ENCODE measurements at places on chromosomes 6 and 20.

- no peak for DNase-seq
Measured at GRCh38 chr6:14174996-14175395, 57.4 kb downstream of the CD83 start.

DNA sequence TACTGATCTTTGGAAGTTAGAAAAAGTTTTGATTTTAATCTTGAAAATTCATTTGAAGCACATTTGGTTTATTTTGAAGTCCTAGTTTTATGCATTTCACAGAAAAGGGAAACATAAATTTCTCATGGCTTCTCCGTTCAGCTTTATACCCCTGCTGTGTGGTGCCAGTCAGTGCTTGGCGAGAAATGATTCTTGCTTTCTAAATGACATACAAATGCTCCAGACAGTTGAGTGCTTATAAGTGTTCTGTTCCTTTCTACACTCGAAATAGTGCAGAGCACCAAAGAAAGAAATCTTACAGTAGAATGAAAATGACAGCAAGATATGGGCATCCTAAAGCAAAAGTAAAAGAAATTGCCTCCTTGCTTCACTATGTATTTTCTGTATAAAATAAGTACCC lies 9.0 kb upstream of the ZNF292 start:
- no peak for DNase-seq

GRCh38 chr6:41021832-41022231 lies 17.2 kb downstream of the UNC5CL start:
- peak; percentile 39 for DNase-seq

DNA sequence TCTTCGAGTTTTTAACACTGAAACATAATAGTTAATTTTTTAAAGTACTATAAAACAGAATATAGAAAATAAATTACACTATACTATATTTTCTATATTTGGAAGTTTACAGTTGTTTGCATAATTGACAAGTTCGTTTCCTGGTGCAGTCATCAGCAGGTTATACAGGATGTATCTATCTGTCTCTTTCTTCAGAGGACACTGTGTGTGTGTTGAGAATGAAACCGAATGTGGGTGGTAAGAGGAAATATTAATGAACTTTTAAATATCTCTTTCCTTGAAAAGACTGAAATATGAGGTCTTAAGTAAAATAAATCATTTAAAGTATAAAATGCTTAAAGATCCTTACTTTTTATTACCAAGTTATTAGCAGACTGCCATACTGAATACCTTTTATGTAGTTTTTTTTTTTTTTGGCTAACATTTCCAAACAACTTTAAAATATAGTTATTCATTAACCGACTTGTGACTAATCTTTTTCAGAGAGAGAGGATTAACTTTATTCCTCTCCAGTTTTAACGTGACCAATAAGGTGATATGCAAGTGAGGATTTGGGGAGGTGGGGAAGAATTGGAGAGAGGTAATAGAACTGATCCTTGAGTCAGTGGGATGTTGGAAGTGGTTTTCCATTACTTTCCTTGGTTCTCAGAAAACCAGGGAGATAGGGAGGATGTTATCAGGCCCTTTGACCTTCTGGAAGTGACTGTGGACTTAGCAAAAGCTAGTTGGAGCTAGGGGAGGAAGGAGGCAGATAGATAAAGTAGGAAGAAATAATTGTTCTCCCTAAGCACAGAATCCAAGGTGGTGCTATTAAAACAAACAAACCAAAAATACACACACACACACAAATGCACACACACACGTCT lies 380.0 kb upstream of the FLRT3 start:
- DNase-seq, result no peak

GRCh38 chr20:32977281-32978008 lies 26.8 kb downstream of the SUN5 start:
- DNase-seq, result no peak

DNA sequence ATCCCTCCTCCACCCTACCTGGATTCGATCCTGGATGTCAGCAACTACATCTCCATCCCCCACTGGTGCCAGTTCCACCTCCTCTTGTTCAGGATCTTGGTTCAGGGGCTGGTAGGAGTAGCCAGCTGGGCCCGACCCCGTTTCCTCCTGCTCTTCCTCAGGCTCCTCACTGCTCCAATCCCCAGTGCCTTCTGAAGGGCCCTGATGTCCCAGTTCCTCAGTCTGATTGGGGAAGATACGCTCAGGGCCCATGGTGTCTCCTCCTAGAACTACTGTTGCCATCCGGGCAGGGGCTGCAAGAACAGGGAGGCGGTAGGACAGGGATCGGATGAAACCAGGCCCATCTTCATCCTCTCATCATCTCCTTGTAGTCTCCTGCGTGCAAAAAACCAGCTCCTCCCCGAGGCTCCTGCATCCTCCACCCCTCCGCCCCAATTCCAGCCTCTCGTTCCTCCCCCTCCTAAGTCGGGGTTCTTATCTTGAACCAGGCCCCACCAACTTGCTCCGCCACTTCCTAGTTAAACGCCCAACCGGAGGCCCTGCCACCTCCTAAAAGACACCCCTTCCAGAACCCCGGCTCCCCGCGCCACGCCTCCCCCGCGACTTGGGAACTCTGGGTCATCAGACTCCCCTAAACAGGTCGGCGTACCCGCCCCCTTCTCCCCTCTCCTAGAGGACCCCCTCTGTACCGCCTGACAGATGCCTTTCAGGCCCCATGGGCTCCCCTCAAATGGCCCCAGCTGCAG lies 476 bp downstream of the MEA1 start:
- no peak for DNase-seq

DNA sequence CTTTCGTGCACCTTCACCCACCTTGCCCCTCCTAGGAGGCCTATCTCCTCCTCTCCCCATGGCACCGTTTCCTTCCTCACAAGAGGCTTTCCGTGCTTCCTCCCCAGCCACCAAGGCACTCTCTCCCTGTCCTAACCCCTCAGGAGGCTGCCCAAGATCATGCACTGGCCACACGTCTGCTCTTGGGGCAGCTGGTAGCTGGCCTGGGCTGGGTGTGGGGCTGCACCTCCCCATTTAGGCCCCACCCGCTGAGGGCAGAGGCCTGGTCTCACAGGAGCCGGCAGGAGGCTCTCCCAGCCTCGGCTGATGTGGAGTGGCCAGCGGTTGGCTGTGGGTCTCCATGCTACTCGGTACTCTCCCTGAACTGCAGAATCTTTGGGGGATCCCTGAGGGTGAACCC lies 13.6 kb downstream of the NOL4L start:
- no peak for DNase-seq

DNA sequence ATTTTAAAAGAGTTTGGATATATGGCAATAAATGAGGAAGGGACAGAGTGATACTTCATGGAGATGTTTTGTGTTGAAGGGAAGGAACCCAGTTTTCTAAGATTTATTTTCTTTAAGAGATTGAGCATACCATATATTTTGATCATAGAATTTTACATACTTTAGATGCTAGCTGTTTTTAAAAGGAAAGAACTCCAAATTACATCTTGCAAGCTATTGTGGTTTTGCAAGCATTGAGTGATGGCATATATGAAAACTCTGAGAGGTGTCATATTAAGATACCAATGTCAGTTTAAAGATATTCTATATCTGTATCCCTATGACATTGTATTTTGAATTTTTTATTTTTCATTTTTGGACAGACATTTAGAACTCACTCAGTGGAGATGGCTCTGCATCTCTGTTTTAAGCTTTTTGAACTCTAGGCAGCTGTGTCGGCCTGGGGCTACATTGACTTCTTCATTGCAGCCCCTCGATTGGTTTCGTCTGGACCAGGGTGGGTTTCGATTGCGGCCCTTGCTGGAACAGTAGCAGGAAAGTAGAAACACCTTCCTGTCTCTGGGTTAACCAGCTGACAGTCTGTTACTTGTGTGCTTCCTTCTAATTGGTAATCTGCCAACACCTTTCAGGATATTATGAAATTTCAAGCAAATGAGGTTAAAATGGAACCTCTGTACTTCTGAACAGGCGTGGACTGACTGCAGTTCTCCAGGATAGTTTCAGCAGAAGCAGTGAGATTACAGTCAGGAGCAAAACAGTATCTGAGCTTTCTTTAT lies 14.0 kb downstream of the IGF2R start:
- no peak for DNase-seq

GRCh38 chr6:167898673-167899311 lies 72.1 kb downstream of the AFDN start:
- DNase-seq, result peak; percentile 19

DNA sequence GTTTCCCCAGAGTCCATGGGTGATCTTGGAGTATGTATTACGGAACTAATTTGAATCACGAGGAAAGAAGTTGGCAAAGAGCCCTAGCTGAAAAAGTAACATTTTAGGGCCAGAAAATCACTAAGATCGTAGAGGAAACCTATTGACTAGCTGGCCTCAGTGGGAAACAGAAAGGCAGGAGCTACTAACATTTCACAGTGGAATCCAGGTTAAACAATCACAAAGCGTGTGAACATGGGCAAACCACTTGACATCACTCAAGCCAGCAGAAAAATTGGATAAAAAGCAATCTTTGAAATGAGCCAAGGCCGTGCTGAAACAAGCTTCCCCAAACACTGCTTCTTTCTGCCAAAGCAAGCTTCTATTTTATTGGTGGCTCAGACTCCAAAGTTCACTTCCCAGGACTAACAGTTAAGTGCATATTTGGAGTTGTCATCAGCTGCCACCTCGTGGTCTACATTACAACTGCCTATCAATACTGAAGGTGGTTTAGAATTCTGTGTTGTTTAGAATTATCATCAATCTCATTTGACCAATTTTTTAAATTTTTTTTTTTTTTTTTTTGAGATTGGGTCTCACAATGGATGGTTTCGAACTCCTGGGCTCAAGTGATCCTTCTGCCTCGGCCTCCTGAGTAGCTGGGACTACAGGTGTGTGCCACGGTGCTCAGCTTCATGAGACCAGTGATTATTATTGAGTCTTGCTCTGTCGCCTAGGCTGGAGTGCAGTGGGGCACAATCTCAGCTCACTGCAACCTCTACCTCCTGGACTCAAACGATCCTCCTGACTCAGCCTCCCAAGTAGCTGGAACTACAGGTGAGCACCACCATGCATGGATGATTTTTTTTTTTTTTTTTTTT lies 10.6 kb downstream of the RPS10 start:
- DNase-seq, result peak; percentile 47

DNA sequence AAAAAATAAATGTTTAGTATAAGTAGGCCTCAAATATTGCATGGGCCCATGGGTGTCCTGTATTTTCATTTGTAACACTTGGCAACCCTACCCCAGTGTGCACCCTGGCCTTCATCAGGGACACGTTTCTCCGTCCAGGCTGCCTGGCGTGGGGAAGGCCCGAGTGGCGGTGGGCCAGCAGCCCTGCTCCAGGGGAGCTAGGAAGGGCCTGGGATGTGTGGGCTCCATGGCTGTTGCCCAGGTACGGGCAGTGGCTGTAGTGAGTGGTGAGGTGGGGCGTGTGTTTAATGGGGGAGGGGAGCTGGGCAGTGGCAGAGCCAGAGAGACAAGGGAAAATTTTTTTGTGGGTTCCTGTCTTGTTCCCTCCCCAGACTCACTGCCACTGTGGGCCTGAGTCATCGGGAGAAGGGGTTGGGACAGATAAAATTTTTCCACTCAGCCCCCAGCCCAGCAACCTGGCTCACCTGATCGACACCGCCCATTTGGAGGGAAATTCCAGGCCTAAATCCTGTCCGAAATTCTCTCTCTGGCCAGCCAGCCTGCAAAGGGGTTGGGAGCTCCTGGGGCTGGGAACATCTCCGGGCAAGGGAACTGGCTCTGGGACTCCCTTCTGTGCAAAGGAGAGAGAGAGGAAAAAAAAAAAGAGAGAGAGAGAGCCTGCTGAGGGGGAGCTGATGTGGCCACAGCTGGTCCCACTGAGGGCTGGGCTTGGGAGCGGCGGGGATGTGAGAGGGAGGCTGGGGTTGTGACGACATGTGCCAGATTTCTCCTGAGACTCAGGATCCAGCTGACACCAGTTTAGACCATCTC lies 32.5 kb upstream of the VEGFA start:
- DNase-seq, result peak; percentile 26

GRCh38 chr6:104656235-104656634 lies 203.5 kb downstream of the HACE1 start:
- DNase-seq, result no peak

- no peak for DNase-seq
Measured at GRCh38 chr20:13874394-13875157, 89.7 kb downstream of the NDUFAF5 start.

DNA sequence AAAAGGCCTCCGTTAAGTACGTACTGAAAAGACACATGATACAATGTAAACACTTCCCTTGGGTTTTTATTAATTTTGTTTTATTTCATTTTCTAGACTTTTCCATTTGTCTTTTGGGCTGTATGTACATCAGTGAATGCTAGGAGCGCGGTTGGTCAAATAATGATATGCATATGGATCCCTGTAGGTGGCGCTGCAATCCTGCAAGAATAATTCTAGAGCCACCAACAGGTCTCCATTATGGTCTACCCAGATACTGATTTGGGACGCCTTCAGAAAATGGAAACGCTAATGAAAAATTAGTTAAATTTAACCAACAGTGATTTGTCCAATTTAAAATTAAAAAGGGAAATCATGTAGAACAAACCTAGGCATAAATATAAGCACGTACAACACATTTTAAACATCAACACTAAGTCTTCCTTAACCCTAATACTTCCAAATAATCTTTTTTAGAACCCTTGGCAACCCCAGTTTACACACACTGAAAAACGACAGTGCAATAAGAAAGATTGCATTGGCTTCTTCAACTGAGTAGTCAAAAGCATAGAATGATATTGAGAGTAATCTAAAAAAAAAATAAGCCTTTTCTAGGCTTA lies 433.5 kb downstream of the RFPL4B start:
- peak; percentile 50 for DNase-seq

GRCh38 chr6:156647991-156648390 lies 129.2 kb upstream of the ARID1B start:
- DNase-seq, result no peak

DNA sequence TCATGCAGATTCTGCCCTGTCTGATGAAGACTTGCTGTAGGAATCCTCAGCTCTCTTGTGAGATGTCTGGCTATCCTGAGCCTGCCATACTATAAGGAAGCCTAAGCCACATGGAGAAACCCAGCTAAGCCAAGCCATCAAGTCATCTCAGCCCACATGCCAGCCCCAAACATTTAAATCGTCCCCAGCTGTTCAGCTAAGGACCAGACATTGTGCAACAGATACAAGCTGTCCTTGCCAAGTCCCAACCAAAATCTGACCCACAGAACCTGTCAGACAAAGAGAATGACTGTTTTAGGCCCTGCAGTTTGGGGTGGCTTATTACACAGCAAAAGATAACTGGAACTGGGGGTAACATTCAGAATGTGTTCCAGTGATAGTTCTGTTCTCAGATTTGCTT lies 36.8 kb upstream of the FOXC1 start:
- no peak for DNase-seq

- no peak for DNase-seq
Measured at GRCh38 chr6:7566107-7566506, 23.9 kb upstream of the SNRNP48 start.

DNA sequence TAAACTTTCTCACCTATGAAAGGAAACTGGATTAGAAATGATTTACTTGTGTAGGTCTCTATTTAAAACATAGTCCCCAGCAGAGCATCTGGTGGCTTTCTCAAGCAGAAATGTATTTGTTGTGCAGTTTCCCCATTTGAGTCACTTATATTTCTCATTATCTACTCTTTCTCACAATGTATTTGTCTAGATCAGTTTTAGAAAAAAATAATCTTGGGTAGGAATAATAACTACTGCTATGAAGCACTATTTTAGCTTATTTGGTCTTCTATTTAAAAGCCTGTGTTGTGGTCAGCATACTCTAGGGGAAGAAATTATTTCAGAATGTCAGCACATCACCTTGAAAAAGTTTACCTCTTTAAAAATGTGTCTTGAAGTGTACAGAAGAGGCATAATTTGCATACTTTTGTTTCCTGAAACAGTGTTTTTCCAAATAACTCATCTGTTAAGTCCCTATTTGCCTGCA lies 60.9 kb upstream of the PRL start:
- no peak for DNase-seq

- DNase-seq, result no peak
Measured at GRCh38 chr6:73942592-73943186, 246.7 kb downstream of the CD109 start.

GRCh38 chr6:24381476-24382219 lies 21.1 kb upstream of the MRS2 start:
- DNase-seq, result no peak

Measured in SK-N-SH (cell line).